Stimulated activated CD4-positive, alpha-beta T cell treated with anti-CD3 and anti-CD28 coated beads, Interleukin-15, amount 100 ng/mL, for 1 hour (primary cell): ENCODE measurements at places on chromosomes 2 and 18.

GRCh38 chr2:176565641-176566323, 296.5 kb downstream of the MTX2 start:
- DNase-seq: no peak

GRCh38 chr2:106866641-106867040, 19.3 kb downstream of the ST6GAL2 start:
- DNase-seq: no peak

GRCh38 chr18:36298126-36298741, 721 bp downstream of the FHOD3 start:
- DNase-seq: no peak

DNA sequence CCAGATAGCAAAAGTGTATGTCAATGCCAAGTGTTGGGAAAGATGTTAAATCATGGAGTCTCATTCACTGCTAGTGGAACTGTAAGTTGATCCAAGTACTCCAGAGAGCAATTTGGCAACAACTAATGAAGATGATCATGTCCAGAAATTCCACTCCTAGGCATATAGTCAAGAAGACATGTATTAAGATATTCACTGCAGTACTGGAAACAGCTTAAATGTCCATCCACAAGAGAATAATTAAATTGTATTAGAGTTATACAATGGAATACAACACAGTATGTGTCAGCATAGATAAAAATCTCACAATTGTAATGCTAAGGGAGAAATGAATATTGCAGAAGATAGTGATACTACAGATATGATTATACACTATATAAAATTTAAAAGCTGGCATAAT, 15.2 kb upstream of the LBH start:
- no peak for DNase-seq

GRCh38 chr2:200306196-200306930, at the start of gene SPATS2L:
Gene SPATS2L, plus strand, starts transcription at chr2:200306693. Its CDS starts 82,552 bp downstream, at chr2:200389245.
- peak; percentile 51 for DNase-seq

GRCh38 chr2:58739033-58739432, 497.9 kb upstream of the FANCL start:
- no peak for DNase-seq

DNA sequence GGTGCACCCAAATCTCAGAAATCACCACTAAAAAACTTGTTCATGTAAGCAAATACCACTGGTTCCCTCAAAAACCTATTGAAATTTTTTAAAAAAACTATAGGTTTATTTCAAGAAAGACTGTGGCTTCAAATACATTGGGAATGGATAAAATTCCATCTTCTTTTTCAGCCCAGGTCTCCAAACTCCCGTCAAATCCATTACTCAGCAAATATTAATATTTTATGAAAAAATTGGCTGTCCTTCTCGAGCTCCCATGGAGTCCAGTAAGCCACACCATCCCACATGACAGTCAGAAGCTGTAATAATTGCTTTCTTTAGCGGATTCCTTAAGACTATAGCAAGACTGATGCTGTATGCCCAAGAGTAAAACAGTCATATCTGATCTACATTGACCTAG, 204.4 kb upstream of the DOK6 start:
- no peak for DNase-seq

DNA sequence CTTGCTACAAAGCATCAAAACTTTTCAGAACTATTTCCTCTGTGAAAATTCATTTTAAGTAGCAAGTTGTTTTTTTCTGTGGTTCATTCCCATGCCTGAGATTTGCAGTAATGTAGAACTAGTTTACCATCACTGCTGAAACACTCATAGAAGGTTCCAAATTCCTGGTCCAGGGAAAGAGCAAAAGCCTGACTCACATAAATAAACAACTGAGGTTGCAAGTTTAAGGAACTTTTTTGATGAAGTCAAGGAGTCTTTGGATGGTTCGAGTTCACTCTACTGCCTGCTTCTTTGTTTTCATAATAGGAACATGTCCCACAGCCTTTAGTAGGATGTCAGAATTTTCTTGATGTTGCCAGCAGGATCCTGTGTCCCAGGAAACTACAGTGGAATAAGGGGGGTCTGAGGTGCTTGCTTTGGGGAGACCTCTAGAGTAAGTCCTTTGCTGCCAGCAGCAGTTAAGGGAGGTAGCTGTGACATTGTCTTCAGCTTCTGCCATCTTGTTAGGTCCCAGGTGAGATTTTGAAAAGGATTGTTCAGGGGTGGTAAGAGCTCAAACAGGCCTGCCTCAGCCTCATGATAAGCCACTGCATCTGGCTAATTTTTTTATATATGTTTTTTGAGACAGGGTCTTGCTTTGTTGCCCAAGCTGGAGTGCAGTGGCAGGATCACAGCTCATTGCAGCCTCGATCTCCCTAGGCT, 43.9 kb downstream of the ACSL3 start:
- DNase-seq: no peak

- DNase-seq: no peak
These were observed 170.9 kb downstream of the ACKR3 start for GRCh38 chr2:236740506-236740905.

DNA sequence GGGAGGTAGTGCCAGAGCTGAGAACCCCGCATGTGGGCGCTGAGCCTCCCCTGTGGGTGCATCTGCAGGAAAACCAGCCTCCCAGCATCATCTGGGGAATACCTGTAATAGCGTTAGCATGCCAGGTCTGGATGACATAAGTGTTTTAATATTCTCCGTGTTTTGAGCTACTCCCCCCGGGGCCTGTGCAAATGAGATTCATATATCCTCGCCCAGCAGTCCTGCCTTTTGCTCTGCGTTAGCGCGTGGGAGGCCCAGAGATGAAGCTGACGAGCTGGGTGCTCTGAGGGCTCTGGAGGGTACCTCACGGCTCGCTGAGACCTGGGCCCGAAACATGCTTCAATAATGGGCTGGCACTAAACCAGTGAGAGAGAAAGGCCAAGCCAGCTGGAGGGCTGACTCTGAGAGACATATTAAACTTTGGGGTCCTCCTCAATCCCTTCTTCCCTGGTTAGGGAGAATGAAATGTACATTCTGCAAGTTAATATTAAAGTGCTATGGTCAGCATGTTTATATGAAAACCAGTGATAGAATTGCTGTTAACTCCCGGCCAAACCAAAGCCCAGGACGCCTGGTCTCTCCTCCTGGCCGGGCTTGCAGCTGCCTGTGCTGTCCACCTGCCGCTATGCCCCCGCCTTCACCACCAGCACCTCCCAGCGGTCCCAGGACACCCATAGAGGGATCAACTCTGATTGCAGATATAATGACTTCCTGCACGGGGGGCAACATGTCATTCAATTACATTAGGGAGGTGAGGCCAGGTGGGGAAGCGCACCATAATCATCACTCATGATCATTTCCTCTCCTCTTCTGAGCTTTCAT, 77.0 kb downstream of the EDAR start:
- DNase-seq: no peak

DNA sequence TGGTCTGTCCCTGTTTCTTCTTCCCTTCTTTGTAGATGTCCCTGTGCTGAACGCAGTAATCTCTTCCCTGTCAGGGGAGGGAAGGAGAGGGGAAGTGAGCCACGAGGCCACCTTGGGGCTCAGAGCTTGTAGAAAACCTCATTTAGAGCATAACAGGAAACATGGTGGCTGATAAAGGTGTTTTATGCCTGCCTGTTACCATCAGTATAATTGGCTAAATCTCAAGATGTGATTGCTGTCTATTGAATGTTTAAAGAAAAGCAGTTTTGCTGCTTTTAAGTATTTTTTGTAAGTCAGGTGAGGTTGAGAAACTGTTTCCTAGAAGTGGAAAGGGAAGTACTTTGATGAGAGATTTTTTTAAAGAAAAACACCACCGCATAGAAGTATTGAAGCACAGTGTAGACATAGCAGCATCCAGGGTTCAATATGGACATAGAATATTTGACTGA, 59.7 kb upstream of the PDK1 start:
- no peak for DNase-seq

DNA sequence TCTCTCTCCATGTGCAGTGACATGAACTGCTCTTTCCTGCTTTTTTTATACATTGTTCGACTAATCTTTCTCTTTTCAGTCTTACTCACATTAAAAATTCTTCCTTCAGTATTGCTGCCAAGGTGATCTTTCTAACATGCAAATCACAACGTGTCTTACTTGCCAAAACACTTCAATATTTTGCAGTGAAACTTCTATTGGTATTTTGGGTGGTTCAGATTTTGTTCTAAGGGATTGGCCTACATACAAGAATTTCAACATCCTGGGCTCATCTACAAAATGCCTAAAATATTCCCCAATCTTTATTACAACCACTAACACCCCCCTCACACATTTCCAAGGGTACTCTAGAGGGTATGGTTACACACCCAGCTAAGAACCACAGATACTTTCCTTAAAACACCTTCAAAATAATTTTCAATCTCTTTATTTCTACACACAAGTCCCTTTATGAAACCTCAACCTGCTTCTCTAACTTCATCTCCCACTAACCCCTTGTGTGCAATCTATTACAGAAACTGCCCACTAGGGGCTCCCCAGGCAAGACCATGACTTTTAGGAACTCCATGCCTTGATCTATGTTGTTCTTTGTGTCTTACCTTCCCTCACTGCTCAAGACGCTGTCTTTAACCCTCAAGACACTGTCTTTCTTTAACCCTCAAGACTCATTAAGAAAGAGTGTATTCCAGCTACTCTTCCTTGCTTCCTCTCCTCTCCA, 50.9 kb downstream of the COL3A1 start:
- no peak for DNase-seq

DNA sequence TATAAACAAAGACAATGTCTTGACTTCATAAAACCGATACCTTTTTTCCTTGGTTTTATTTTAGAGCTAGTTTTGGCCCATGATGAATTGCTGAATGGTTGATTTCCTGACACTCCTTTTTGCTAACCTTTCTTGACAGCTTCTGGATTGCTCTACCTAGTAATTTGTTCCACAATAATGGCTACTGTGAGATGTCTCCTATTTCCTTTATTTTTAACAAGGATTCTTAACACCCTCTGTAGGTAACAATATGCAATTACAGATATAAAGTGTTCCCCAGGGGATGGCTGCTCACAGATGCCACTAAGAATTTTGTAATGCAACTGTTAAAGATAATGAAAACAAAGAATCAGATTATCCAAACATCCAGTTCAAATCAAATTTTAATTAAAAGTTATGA, 100.8 kb upstream of the ATP5MC3 start:
- DNase-seq: no peak

GRCh38 chr2:25251422-25252273, 83.3 kb upstream of the POMC start:
- DNase-seq: no peak

DNA sequence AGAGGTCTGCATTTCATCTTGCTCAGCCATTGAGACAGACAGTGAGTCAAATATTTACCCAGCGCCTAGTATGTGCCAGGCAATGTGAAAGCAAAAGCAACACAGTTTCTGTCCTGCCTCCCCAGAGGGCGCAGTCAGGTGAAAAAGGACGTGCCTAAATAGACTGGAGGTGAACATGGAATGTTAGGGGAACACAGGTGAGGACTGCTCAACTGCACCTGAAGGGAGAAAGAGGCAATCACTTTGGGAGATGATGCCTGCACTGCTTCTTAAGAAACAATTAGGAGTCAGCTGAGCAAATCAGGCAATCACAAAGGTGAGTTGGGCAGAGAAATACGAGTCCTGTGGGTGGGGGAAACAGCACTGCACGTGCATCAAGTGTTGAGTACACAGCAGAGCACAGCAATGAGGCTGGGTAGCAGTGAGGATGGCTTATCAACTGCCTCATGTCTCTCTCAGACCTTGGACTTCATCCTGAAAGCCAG, 218.3 kb upstream of the SMAD7 start:
- no peak for DNase-seq

GRCh38 chr2:205682239-205682970, at the start of gene NRP2:
Gene NRP2, plus strand, starts transcription at chr2:205682501. Its CDS starts 790 bp downstream, at chr2:205683291.
- no peak for DNase-seq

DNA sequence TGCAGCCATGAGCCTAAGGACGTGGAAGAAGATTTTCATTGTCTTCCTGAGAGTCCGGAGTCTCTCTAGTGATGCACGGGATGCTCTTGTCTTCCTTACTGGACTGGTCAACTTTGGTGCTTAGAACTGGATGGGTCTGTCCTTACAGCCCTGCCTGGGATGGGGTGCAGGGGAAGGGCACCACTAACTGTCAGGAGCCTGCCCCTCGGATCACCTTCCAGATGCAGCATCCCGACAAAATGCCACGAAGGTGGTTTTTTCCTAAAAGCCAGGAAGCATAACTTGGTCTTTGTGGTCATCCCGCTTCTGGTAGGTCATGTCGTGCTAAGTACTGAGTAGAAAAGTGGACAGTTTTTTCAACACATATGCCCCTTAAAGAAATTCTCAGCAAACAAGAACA, 207.4 kb upstream of the TWIST2 start:
- no peak for DNase-seq

DNA sequence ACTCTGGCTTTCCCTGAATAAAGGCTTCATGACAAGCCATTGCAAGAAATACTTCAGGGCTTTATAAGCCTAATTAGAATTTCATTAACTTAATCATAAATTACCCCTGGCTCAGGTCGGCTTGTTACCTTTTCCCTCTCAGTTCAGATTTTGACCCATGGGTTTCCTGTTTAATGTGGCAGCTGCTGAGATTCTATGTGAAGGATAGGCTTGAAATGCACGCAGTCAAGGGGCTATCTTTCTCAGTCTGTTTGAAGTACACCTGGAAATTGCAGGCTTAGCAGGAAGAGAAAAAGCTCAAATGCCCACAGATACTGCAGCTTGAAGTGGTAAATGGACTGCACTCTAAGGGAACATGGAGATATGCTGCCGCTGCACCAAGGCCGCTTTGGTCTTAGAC, 49.4 kb downstream of the CAVIN2 start:
- DNase-seq: no peak

DNA sequence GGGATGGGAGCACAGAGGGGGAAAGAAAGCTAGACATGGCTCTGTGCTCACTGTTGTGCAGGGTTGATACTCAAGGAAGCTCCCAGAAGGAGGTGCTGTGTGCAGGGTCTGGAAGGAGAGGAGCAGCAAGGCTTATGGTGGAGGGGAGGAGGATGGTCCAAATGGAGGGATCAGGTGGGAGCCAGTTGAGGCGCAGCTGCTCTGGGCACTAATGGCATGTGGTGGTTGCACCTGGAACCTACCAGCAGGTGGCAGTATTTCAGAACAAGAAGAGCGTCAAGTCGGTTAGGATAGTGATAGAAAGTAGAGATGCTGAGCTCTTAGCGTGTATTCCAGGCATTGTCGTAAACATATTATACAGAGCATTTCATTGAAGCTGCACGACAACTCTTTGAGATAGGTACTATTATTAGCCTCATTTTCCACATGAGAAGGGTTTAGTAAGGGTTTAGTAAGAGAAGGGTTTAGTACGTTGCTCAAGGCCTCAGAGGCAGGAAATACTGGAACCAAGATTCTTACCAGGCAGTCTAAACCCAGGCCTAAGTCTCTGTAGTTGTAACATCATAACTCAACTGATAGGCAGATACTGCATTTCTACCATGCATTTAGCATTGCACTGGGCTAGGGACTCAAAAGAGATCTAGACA, 223.7 kb downstream of the CYP26B1 start:
- no peak for DNase-seq

DNA sequence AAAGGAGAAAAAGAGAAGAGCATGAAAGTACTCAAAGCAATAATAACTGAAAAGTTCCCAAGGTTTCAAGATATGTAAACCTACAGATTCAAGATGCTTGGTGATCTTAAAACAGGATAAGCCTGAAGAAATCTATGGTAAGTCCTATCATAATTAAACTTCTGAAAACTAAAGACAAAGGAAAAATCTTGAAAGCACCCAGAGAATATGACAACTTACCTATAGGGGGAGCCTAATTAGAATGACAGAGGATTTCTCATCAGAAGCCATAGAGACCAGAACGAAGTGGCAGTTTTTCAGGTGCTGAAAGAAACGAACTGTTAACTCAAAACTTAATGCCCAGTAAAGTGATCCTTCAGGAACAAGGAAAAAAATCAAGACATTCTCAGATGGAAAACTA, 59.7 kb downstream of the XDH start:
- DNase-seq: no peak

- no peak for DNase-seq
These were observed 4.1 kb upstream of the MGAT5 start for GRCh38 chr2:134249755-134250154.
